Muscle of back (tissue), 13 donors: ENCODE measurements at places on chromosomes 16 and 17. TPM values are rescaled to one million over a fixed set of nuclear protein-coding genes. Genes with fewer than 3 reads are reported as not detected.

DNA sequence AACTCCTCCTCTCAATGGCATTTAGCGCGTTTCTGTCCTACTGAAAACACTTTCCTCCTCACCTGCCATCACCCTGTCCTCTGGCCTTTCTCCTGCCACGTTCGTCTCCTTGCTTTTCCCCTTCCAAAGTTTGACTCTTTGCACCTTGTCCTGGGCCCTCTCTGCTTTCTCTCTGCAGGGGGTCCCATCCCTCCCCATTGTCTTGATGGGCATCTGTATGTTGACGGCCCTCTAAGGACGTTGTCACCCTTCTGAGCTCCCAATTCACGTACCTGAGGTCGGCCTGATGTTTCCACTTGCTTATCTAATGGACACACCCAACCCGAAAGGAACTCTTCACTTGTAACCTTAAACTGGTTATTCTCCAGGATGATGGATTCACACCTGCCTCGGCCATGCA is 170.4 kb downstream of the WSCD1 start:
- no peak for DNase-seq

GRCh38 chr16:74657870-74658642 is 8.6 kb downstream of the RFWD3 start:
- no peak for DNase-seq

DNA sequence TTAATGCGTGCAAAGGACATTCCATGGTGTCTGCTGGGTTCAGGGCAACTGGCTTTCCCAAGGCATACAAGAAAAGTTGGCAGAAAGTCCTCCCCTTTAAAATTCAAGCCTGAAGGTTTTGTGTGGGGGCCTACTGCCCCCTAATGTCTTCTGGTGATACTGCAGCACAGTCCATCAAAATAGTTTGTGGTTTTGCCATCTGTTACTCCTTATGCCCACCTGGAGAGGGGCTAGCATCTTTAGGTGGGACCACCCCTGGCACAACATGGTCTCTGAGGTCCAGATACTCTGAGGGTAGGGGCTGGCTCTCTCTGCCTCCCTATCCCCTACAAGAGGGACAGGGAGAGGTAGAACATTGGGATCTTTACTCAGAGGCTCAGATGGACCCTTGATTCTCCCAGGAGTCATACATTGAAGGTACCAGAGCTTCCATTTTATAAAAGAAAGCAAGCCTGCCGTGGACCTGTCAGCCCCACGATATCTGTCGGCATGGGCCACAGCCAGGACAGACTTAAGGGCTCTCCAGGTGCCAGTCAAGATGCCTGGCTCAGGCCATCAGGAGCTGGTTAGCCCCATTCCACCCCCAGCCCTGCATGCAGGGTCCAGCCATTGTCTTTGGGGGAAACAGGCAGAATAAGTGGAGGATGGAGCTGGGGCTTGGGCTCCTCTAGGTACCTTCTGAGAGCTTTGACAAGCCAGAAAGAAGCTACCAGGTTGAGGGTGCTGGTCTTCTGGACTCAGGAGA is 6.3 kb downstream of the ESRP2 start:
- peak; percentile 75 for DNase-seq

- no peak for DNase-seq
Measured at GRCh38 chr17:57935833-57936807, 19.1 kb downstream of the CUEDC1 start.

- DNase-seq = no peak
Measured at GRCh38 chr16:64090327-64090726, 1031.5 kb downstream of the CDH11 start.

DNA sequence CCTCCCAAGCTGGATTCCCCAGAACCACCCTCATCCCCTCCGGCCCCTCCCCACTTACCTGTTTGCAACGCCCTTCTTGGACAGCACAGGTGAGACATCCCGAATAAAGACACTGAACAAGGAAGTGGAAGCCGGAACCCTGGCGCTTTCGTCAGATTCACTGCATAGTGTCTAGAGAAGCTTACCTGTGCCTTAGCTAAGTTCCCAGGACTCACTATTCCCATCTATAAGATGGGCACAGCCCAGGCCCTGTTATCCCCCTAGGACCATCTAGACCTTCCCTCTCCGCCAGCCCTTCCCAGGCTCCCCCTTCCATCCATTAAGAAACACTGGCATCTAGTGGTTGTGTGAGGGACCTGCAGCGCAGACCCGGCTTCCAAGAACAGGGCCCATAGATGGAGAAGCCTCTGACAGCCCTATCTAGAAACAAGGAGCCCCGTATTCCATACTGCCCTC is 26.9 kb upstream of the RPL38 start:
- peak; percentile 76 for DNase-seq

GRCh38 chr16:80014241-80014939 is 413.9 kb upstream of the MAF start:
- no peak for DNase-seq

DNA sequence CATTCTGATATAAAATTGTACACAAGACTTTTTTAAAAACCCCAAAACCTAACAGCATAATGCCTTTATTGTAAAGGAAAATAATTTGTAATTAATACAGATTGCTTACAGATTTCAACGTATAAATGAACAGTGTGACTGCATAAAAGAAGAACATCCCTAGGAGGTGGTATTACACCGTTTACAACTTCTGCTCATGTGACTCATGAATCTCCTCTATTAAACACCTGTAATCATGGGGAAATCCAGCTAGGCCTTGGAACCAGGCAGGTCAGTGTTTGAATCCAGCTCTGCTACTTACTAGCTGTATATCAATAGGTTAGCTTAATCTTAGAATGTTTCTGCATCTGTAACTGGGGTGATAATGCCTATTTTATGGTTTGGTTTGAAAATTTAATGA is 15.2 kb downstream of the RABEP1 start:
- DNase-seq = no peak

DNA sequence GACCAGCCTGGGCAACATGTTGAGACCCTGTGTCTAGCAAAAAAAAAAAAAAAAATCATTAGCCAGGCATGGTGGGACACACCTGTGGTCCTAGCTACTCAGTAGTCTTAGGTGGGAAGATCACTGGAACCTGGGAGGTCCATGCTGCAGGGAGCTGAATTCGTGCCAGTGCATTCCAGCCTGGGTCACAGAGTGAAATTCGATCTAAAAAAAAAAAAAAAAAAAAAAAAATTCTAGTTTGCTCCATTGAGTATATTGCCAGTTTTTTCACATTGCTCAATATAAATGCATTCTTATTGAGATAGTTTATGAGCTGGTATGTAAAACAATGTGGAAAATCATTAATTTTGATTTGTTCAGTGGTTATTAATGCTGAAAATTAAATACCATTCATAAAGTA is 52.0 kb downstream of the ABHD15 start:
- peak; percentile 6 for DNase-seq

DNA sequence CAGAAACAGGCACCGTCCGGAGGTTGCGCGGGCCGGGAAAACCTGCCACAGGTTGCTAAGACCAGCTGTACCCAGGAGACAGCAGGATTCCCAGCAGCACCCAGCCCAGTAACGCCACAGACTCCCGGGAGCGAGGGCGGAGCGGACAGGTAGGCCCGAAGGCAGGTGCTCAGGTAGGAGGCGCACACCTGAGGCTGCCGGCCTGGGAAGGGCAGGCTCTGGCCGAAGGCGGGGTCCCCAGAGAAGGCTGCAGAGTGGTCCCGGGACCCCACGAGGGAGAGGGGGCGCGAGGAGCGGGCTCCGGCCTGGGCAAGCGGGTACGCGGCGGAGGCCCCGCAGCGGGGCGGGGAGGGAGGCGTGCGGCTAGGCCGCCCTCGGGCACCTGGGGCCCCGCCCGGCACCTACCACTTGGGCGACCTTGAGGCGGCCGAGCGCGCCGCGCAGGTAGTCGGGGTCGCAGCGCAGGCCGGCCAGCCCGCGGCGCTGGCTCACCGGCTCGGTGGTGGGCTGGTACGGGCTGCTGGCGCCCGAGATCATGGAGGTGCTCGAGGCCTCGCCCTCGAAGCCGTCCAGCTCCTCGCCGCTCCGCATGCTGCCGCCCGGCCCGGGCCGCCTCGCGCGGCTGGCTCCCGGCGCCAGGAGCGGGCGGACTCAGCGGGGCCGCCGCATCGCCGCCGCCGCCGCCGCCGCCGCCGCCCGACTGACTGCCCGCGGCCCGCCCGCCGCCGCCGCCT is 441 bp downstream of the CMTM4 start:
- no peak for DNase-seq

- no peak for DNase-seq
Measured at GRCh38 chr17:72388765-72389473, 268.1 kb downstream of the SOX9 start.

GRCh38 chr17:57425431-57425830 is 169.1 kb downstream of the MSI2 start:
- no peak for DNase-seq

DNA sequence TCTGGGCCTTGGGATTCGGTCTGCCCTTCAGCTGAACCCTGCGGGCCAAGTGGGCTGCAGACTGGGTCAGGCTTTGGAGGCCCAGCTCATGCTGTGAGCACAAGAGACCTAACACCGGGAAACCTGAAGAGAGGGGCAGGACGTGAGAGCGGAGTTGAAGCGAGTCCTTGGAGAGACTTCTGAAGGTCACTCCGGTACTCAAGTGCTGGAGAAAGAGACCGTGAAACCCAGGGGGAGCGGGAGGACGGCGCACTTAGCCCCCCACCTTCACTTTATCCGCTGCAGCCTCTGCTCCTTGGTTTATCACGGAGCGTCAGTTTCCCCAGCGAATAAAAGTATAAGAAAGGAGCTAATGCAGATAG is 361 bp downstream of the UQCRC2 start:
- no peak for DNase-seq

- DNase-seq = no peak
Measured at GRCh38 chr16:25764466-25764865, 72.7 kb downstream of the HS3ST4 start.

- no peak for DNase-seq
Measured at GRCh38 chr16:29908719-29909220, 8.5 kb downstream of the ASPHD1 start.

DNA sequence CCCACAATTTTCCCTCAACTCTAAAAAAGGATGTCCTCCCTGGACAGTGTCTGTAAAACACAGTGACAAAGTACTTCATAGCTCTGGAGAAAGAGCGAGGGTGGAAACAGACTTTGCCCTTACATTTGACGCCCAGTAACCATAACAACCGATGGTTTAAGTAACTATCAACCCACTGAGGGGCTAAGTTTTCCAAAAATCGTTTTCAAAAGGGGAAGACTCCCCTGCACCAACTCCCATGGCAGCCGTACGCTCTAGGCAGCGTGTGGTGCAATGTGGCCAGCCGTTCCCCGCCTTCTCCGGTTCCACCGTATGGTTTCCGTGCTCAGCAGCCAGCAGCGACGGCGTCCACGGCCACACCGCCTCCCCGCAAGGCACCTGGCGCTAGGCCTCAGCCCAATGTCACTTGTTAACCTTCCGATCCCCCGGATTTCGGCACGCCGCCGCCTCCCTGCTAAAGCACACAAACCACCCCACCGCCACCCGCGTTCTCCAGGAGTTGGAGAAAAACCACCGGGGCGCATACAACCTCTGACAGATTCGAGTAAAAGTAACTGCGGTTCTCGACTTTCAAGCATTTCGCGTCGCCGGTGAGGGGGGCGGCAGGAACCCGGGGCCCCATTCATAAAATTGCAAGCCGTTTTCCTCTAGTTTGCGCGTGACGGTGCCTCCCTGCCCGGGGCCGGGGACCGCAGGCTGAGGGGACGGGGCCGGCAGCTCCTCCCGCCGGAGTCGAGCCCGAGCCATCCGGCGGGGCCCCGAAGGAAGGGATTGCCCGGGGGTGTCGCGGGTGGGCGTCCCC is 661 bp downstream of the TEX2 start:
- peak; percentile 41 for DNase-seq

- DNase-seq = no peak
Measured at GRCh38 chr17:42133461-42134041, 10.9 kb downstream of the HSPB9 start.

GRCh38 chr16:27085182-27085581 is 18.5 kb downstream of the C16orf82 start:
- no peak for DNase-seq

DNA sequence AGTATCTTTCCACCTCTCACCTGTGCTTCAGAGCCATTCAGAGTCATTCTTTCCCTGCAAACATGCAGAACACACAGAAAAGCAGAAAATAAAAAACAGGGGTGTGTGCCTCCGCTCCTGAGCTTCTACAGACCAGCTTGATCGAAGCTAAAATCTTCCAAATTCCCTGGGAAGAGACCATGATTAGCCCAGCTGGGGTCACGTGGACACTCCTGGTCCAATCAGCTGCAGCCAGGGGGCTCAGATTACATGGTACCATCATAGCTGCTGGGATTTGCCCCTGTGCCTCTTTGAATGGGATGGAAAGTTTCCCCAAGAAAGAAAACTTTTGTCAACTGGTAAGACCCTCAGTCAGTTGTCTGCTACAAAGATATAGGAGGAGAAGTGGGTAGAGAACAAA is 159.9 kb downstream of the TMEM114 start:
- DNase-seq = no peak

GRCh38 chr17:46994993-46995392 is 15.9 kb upstream of the RPRML start:
- DNase-seq = no peak

DNA sequence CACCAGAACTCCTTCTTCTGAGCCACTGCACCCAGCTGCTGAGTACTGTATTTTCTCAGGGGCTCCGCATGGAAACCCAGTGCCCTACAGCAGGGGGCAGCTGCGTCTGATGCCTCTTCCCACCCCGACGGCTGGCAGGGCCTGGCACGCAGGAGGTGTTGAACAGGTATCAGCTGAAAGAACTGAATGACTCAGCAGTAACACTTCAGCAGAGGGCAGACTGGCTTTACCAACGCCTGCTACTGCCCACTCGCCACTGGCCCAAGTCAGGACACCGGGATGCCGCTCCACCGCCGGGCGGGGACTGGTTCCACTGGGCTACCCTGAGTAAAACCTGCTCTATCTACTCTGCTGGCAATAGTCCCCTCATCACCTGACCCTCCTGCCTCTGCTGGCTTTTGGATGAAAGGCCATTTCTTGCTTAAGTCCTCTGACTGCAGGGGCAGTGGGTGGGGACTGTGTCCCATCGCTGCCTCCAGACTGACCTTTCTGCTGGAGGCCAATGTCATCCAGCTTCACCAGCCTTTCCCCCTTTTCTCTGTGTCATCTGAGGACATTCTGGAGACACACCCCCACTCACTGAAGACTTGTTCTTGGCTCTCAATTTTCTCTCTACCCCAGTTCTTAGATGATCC is 100.4 kb upstream of the FA2H start:
- DNase-seq = no peak

The PRAC2 gene
- polyA plus RNA-seq = not detected

The ARHGAP44 gene
- 5.0 TPM for polyA plus RNA-seq

The DPEP2NB gene
- not detected for polyA plus RNA-seq

The SLC13A2 gene
- polyA plus RNA-seq = not detected

The AFMID gene
- 30.6 TPM for polyA plus RNA-seq

The CDRT15L2 gene
- not detected for polyA plus RNA-seq
